ENCODE measurements at places on chromosomes 7 and 10.

- no peak for DNase-seq
Measured at GRCh38 chr7:152527610-152528032, 91.8 kb upstream of the KMT2C start.

DNA sequence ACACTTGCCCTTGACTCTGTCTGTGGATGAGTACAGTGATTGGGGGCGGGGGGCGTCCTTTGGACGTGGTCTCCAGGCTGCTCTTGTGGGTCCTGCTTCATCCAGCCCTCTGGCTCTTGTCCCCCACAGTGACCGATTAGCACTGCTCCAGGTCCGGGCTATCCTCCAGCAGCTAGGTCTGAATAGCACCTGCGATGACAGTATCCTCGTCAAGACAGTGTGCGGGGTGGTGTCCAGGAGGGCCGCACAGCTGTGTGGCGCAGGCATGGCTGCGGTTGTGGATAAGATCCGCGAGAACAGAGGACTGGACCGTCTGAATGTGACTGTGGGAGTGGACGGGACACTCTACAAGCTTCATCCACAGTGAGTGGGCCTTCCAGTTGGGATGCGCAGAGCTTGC is 18.3 kb downstream of the TACR2 start:
- no peak for DNase-seq

DNA sequence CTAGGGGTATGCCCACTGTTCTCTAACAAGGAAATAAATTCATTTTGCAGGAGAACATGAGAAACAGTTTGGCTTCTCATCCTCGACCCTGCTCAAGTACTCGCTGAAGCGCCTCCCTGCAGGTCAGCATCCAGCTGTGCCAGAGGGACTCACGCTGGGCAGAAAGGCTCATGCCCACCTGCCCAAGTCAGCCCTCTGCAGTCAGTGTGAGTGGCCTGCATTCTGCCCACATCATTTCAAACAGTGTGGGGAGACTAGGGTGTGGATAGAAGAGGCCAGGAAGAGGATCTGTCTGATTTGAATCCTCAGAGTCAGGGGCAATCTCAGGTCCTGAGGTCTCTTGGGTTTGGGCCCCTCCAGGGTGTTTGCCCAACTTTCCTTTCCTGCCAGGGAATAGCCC is 297.8 kb downstream of the ELMO1 start:
- no peak for DNase-seq

GRCh38 chr7:116595063-116595462 is 70.2 kb downstream of the CAV1 start:
- no peak for DNase-seq

- no peak for DNase-seq
Measured at GRCh38 chr7:12882710-12883109, 195.3 kb downstream of the ARL4A start.

GRCh38 chr10:125158601-125159485 is 1.5 kb downstream of the CTBP2 start:
- DNase-seq: no peak

- no peak for DNase-seq
Measured at GRCh38 chr10:34918776-34919315, 103.8 kb upstream of the PARD3 start.

GRCh38 chr7:130994378-130995115 is 260.5 kb upstream of the KLF14 start:
- no peak for DNase-seq

DNA sequence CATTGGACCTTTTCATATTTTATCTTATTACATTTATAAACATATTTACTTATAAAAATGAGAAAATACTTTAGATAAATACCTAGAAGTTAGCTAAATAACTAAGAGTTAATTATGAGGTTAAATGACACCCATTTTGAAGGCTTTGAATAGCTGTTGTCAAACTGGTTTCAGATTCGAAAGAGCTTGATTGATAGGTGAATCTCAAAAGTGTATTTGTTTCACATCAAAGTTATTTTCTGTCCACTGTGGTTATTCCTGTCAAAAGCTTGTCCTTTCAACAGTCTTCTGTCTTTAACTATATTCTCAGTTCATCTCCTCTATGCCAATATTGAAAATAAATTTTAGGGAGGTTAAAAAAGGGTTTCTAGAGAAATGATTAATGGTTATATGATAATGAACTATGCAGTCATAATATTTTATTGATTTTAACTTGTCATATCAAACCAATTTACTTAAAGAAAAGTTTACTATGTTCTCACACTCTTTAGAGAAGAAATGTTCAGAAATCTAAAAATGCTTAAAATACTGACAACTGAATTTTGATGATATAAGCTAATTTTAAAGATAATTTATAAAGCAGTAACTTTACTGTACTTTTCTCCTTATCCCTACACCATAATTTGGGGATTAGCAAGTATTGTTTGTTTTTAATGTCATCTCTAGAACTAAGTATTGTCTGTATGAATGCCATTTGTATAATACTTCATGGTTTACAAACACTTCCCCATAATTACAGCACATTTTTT is 72.0 kb upstream of the FOXP2 start:
- DNase-seq: no peak

GRCh38 chr7:68857571-68857970 is 740.7 kb upstream of the AUTS2 start:
- no peak for DNase-seq

- no peak for DNase-seq
Measured at GRCh38 chr10:5570979-5571810, 46.4 kb downstream of the CALML3 start.

DNA sequence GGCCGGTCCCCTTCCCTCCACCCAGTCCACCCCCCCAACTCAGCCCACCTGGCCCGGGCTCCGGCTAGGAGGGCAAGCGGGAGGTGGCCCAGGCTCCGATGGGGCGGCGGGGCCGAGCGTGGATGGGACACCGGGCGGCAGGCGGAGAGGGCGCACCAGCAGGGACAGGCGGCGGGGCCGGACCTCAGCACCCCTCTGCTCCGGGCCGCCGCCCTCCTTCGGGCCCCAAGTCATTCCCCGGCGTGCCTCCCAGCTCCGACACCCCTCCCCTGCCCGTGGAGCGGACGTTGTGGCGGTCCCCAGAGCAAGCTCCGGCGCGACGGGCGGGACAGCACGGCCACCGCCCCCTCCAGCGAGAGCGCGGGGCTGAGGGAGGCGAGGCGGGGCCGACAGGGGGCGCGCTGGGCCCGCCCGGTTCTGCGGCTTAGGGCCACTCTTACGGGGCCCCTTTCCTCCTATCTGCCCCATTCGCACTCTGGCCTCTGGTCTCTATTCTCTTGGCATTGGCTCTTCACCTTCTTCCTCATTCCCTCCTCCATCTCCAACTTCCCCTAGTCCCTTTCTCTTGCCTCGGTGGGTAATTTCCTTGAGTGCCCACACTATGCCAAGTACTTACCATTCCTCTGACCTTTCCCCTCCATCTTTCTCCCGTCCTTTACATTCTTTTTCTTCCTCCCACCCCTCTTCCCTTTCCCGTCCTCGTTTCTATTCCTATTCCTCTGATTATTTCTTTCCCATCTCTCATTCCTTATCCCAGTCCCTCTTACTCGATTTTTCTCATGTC is 701 bp upstream of the GBX1 start:
- DNase-seq: peak; percentile 74

- DNase-seq: no peak
Measured at GRCh38 chr10:101000915-101001658, 1.5 kb downstream of the LZTS2 start.

DNA sequence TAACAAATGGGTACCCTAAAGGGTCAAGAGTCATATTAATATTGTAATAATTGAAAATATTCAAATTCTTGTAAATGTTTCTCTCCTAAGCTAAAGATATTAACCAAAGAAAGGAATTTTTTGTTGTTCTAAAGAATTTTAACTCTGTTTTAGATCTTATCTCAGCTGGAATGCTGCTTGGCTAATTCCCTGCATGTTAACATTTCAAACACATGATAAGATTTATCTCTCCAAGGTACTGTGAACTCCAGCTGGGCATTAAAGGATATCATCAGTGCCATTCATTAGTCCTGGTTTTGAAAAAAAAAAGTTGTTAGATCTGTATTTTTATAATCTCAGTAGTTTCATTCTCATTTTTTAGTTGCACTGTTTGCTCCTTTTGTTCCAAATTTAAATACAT is 76.9 kb downstream of the MAPK8 start:
- DNase-seq: no peak

DNA sequence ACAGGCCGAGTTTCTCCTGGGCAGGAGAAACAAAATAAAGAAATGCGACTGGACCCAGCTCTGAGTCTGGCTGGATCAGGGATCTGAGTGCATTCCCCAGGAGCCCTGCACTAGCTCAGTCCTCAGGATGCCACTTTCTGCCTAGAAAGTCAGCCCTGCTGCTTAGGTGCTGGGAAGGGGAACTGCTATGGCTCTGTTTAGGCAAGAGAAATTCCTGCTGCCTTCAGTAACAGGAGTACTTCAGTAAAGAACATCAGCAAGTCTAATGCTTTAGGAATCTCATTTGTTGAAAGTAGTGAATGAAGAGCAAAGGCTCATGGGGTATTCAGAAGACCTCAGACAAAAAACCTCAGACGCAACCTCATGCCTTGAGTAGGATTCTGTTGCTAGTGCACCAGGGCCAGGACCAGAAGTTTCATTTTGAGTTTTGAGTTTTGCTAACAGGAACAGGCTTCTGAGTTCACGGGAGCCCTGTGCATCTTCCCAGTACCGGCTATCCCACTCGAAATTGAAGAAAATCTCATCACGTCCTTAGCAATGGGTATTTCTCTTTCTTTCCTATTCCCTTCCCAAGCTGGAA is 170.8 kb upstream of the CDCA7L start:
- no peak for DNase-seq

- DNase-seq: no peak
Measured at GRCh38 chr7:5525271-5526099, 101.9 kb upstream of the TNRC18 start.

GRCh38 chr7:44157116-44158080 is 16.3 kb upstream of the MYL7 start:
- DNase-seq: no peak

- DNase-seq: no peak
Measured at GRCh38 chr10:14698111-14698828, 76.4 kb downstream of the FAM107B start.

DNA sequence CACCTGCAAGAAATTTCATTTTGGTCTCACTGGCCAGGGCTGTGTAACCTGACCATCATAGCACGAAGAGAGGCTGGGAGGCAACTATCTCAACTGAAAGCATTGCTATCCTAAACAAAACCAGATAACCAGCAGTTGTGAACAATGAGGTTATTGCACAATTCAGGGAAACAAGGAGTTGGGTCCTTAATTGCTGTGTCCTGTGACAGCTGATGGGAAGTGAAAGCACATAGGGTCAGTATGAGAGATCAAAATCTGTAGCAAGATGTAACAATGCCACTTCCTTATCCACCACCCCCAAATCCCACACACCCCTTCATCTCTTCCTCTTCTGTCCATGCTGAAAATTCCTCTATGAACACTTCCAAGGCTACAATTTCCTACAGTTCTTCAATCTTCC is 80.2 kb downstream of the HTR7 start:
- DNase-seq: no peak

DNA sequence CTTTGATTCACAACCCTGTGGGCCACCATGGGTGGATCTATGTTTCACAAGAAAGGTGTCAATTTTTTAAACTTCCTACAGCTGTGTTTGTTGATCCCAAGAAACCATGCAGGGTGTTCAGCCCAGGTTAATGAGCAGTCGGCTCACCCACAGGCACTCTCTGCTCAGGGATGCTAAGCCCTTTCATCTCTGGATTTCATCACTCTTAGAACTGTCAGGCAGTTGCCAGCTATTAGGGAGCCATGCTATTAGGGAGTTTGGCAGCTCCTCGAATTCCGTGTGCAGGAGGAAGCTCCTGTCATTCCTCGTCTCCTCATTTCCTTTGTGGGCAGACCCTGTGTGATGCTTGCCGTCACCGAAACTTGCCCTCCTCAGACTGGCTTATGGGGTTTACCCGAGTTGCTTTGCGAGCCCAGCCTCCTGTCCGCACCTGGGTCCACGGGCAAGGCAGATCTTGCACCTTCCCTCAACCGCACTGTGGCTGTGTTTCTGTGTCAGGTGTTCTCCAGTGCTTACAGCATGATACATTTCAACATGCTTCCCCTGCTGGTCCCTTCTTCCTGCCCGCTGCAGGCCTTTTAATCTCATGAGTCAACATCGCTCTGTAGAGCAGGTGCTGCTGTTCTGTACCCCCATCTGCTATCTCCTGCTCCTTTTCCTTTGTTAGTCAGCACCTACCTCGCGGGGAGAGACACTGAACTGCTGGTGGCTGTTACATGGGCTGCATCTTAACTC is 509.8 kb downstream of the SUGCT start:
- no peak for DNase-seq

DNA sequence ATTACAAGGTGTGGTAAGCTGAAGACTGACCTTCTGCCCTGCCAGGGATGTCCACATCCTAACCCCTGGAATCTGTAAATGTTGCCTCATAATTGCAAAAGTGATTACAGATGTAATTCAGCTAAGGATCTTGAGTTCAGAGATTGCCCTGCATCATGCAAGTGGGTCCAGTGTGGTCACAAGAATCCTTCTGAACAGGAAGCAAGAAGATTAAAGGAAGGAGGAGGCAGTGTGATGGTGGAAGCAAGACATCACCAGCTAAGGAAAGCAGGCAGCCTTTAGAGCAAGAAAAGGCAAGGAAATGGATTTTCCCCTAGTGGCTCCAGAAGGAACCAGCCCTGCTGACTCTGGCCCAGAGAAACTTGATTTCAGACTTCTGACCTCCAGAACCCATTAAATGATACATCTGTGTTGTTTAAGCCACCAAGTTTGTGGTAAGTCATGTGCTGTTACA is 78.1 kb downstream of the USP6NL start:
- no peak for DNase-seq

DNA sequence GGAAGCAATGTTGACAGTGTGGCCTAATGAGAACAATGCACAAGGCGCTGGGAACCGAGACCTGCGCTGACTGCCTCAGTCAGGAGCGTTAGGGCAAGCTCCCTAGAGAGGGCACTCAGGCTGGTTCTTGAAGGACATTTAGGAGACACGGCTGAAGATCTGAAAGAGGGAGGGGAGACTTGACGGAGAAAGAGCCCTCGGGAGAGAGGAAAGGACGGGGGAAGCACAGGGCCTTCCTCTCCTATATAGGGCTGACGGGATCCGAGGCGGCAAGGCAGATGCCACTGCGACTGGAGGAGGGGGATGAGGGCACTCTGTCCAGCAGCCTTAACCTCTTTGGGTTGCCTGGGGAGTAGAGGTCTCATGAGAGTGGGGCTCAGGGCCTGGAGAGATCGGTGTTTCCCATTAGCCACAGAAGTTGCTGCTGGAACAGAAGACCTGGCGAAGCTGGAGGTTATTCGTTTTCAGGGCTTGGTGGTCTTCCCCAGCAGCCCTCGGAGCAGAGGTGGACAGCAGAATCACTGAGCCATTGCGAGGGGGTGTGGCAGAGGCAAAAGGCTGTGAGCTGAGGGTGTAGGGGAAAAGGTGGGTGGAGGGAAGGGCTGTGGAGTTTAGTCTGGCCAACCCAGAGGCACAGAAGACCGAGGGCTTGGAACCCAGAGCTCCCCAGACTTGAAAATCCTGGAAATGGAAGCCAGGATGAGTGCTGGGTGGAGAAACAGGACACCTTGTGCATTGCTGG is 36.0 kb downstream of the CLEC2L start:
- no peak for DNase-seq

DNA sequence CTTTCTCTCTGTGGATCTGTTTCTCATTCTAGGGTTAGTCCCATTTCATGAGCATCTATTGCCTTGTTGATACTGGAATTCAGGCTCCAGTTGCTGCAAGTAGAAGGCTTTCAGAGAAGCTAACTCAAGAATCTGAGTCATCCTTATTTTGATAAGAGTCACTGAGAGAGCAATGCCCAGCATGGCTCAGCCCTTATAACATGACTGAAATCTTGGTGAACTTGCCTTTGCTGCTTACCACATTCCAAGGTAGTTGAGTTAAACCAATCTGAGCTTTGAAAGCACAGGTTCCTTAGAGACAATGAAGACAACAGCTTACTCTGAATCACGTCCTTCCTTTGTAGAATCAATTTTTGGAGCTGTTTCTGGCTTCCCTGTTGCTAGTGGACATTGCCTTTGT is 53.6 kb upstream of the CHCHD3 start:
- no peak for DNase-seq
